HuH-7 (cell line): ENCODE measurements at places on chromosomes 1 and 21.

- DNase-seq, result no peak
Observed at GRCh38 chr1:86155051-86155806, 1.3 kb downstream of the COL24A1 start.

- DNase-seq, result peak; percentile 15
Observed at GRCh38 chr1:221543529-221544120, 198.3 kb downstream of the DUSP10 start.

DNA sequence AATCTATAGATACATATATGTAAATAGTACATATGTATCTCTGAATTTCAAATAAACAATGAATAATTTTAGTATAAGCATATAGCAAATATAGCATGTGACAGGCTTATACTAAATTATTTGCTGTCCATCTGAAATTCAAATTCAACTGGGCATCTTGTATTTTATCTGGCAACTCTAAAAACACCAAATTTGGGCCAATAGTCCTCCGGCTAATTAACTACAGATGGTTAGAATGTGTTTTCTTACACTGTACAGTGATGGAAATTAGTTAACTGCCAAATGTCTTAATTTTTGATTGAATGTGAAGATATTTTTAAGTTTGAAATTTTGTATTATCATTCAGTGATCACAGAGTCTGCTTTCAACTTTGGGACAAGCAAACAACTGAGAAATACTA, 30.7 kb downstream of the KCNJ15 start:
- DNase-seq, result no peak

DNA sequence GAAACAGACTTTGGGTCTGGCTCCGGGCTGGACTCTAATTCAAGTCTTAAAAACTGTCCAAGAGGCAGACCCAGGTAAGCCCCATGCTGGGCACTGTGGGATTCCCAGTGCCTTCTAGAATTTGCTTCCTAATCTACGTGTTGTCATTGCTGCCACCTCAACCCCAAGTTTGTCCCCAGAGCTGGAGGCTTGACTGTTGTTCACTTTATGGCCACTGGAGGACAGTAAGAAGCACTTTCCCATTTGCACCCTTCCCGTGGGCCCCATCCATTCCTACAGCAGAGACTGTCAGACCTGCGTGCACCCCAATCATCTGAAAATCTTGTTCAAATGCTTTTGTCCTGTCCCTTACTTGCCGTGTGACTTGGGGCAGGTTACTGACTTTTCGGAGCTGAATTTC, 29.4 kb upstream of the VASH2 start:
- peak; percentile 57 for DNase-seq

DNA sequence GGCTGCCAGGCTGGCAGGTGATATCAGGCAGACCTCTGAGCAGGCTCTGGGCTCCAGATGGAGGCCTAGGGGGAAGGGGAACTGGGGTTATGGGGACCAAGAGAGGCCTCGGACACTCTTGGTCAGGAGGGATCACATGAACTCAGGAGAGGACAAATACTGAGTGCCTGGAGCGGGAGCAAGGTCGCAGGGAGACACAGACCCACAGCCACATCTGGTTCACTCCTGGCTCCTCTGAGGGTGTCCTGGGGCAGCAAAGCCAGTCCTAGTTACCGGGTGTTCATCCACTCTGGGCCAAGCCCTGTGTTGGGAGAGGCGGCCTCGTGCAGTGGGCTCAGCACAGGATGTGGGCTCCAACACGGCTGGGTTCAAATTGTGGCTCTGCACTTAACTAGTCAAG, 239.0 kb downstream of the PTPRU start:
- no peak for DNase-seq

GRCh38 chr1:5466487-5466886, 525.7 kb downstream of the NPHP4 start:
- no peak for DNase-seq

- DNase-seq, result no peak
Observed at GRCh38 chr1:118535901-118536300, 350.9 kb upstream of the SPAG17 start.

GRCh38 chr1:162876751-162877150, 15.8 kb upstream of the CCDC190 start:
- no peak for DNase-seq

DNA sequence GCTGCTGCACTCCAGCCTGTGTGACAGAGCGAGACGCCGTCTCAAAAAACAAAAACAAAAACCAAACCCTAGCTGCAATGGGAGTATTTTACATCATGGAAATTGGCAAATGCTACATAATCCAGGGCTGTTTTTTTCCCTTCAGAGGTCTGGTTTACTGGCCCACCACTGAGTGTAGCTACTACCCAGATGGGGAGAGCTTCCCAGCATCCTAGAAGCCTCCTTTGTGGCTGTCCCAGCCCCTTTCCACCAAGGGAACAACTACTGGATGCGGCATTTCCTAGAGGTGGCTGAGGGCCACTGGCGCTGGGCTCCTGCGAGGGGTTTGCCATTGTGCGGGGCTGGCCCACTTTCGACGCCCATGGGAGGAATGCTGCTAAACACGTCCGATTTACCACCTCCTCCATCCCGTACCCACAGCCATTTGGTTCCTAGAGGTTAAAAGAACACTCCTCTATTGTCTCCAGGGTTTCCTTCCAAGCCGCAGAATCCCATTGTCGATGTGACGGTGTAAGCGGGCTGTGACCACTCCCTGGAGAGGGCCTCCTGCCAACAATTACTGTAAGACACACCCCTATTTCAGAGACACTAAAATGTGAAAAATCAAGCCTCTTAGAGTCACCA, 55.4 kb downstream of the RUNX3 start:
- no peak for DNase-seq

- no peak for DNase-seq
Observed at GRCh38 chr1:241485145-241485544, 34.4 kb downstream of the FH start.

DNA sequence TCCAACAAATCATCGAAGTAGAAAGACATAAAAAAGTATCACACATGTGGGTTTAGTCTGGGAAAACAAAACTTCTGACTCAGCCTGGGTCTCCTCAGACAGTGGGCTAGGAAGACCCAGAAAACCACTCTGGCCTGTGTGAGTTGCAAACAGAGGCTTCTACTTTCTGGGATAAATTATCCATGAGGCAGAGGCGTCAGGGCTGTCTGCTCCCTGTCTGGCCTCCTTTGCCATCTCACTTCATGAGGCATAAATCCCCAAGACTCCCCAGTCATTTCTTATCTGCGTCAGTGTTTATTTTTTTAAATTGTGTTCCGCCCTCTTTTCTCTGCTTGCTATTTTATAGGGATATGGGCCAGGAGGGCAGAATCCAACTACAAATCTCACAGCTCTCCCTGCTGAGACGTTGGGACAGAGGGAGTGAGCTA, 80.6 kb upstream of the TRABD2B start:
- DNase-seq, result no peak

GRCh38 chr1:56397409-56397808, 182.0 kb downstream of the PLPP3 start:
- no peak for DNase-seq

- DNase-seq, result no peak
Observed at GRCh38 chr1:95340061-95340460, 106.1 kb downstream of the RWDD3 start.

DNA sequence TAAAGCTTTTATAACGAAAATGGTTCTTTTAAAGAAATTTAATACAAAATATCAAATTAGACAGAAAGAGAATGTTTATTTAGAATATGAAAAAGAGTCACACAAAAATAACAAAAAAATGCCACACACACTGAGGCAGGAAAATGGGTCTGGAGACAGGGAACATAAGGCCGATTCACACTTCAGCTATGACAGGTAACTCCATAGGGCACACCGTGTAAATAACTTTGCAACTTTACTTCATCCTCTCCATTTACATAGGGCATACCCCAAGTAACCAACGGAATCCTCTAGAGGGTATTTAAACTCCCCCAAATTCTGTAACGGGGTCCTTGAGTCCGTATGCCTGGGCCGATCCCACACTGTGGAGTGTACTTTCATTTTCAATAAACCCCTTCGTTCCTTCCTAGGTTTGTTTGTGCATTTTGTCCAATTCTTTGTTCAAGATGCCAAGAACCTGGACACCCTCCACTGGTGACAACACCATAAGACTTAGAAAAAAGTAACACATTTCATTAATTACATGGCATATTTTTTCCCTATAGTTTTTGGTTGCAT, 23.1 kb upstream of the PTGS2 start:
- DNase-seq, result no peak

- no peak for DNase-seq
Observed at GRCh38 chr1:169346036-169346589, 21.5 kb downstream of the NME7 start.

DNA sequence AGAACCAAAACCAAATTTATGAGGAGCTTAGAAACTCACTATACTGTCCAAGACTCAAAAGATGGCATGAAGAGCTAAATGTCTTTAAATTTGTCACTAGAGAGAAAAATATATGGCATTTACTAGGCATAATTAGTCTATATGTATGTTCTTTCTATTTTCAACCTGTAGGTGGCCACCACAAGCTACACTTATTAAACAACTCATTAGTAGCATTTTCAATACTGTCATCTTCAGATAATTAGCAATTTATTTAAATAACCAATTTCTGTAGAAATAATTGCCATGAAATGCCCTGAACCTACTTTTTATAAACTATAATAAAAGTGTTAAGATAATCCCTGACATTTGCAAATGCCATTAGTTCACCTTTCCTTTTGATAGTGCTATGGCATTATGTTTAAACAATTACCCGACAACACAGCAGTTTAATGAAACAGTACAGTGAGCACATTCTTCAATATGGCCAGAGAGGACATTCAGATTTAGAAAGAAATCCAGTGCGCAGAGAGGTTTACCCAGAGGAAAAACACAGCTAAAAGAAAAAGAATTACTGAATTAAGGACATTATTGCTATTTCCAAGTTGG, 522.5 kb downstream of the PTBP2 start:
- DNase-seq, result no peak

GRCh38 chr1:33180226-33180910, 1.5 kb downstream of the TRIM62 start:
- DNase-seq, result no peak

- no peak for DNase-seq
Observed at GRCh38 chr1:83493633-83494032, 505.3 kb downstream of the TTLL7 start.
